Activated CD8-positive, alpha-beta T cell treated with anti-CD3 and anti-CD28 coated beads, Interleukin-2, amount 10 ng/mL, durations not matched to agents 7 days and 5 days (primary cell): ENCODE measurements at places on chromosomes 7 and 10.
A peak's percentile ranks its signal among the peaks of the same experiment; 100 is the strongest.

DNA sequence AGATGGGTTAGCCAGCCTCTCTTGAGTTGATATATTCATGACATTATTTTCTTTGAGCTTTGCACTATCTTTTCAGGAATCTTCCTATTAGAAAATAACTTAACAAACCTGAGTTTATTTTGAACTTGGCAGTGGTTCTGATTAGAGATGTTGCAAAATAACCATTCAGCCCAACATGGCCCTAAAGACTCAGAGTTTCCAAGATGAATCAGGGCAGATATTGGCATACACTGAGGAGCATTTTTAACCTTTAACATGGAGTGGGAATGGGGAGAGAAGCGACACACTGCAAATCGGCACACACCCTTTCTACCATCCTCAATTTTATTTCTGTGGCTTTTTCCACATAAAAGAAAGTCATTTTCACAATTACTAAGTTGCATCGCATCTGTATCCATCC is 190.8 kb downstream of the TRIL start:
- DNase-seq, result no peak

DNA sequence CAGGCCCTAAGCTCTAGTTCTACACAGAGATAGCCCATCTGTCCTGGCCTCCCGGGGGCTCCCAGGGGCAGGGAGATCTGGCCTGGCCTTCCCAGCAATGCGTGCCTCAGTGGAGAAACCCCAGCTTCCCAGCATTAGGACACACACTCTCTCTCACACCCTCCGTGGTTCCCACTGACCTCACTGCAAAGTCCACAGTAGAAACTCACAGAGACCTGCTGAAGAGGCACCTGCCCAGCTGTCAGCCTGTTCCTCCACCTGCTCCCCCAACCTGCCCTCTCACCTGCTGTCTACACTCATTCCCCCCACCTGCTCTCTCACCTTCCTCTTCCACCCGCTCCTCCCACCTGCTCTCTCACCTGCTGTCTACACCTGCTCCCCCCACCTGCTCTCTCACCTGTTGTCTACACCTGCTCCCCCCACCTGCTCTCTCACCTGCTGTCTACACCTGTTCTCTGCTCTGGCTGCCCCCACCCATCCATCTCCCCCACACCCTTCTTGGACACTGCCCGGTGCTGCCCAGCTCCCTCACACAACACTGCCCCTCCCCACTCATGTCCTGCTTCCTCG is 21.1 kb upstream of the PFKP start:
- no peak for DNase-seq

DNA sequence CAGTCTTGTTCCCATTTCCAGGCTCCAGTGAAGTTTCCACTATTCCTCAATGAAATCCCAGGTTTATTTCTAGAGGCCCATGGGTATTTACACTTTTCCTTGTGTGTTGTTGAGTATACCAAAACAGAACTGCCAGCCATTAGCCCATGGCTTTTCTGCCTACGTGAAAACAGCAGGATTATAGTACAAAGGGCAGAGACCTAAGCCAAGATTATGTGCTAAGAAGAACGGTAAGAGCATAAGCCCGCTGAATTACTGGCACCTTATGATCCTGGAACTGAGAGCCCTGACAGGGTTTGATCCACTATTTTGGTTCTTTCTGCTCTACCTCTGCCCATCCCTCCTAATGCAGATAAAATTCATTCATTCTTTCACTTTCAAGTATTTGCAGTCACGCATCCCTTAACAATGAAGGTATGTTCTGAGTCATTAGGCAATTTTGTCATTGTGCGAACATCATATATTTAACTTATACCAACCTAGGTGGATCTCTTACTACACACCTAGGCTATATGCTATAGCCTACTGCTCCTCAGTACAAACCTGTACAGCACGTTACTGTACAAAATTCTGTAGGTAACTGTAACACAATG is 16.0 kb downstream of the SEMA3C start:
- DNase-seq, result no peak

DNA sequence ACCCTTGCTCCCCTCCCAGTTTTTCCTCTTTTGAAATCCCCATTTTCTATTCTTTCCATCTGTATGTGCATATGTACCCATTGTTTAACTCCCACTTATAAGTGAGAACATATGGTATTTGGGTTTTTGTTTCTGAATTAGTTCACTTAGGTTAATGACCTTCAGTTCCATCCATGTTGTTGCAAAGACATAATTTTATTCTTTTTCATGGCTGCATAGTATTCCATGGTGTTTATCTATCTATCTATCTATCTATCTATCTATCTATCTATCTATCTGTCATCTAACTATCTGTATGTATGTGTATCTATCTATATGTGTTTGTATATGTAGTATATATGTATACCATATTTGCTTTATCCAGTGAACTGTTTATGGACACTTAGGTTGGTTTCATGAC is 264.2 kb upstream of the SEMA3E start:
- DNase-seq, result no peak

DNA sequence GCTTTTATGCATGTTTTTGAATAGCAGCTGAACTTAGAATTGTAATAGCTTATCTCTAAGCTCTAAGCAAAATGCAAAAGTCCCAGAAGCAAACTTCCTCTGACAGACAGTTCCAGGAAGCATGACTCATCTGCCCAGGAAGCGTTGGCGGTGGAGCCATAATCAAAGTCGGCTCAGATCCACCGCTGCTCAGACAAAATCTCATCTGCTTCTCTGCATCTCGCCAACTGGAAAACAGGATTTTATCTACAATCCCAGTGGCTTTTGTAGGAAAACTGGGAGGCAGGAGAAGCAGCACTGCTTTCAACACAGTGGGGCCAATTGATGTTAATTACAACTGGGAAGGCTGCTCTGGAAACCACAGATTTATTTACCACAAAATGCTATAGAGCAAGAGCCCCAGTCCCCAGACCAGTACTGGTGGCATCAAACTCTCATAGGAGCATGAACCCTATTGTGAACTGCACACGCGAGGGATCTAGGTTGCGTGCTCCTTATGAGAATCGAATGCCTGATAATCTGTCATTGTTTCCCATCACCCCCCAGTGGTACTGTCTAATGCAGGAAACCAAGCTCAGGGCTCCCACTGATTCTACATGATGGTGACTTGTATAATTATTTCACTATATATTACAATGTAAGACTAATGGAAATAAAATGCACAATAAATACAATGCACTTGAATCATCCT is 99.9 kb downstream of the CUBN start:
- peak; percentile 82 for DNase-seq

- peak; percentile 35 for DNase-seq
Observed at GRCh38 chr10:124701881-124702656, 42.1 kb downstream of the FAM53B start.

- no peak for DNase-seq
Observed at GRCh38 chr7:150665896-150666295, 19.6 kb upstream of the GIMAP2 start.

- DNase-seq, result no peak
Observed at GRCh38 chr10:13632884-13633440, 46.2 kb downstream of the PRPF18 start.

DNA sequence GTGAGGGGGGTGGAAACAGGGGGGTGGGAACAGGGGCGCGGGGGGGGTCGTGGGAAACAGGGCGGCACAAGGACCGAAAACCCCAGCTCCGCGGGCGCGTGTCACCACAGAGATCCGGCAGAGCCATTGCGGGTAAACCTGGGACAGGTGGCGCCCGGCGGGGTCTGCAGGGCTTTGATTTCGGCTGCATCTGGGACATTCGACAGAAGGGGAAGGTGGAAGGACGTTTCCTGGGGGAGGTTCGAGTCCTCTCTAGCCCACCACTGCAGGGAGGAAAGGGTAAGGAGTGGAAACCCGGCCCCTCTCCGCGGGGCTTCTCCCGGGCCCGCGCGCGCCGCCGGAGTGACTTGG is 7.5 kb downstream of the NKX2-3 start:
- DNase-seq, result no peak

GRCh38 chr7:30984359-30985107 is 20.8 kb downstream of the GHRHR start:
- peak; percentile 23 for DNase-seq

- DNase-seq, result no peak
Observed at GRCh38 chr10:113044016-113044755, 94.1 kb downstream of the TCF7L2 start.

- no peak for DNase-seq
Observed at GRCh38 chr7:1313613-1314012, 80.9 kb downstream of the UNCX start.

- DNase-seq, result no peak
Observed at GRCh38 chr7:11478426-11478825, 353.6 kb downstream of the THSD7A start.

DNA sequence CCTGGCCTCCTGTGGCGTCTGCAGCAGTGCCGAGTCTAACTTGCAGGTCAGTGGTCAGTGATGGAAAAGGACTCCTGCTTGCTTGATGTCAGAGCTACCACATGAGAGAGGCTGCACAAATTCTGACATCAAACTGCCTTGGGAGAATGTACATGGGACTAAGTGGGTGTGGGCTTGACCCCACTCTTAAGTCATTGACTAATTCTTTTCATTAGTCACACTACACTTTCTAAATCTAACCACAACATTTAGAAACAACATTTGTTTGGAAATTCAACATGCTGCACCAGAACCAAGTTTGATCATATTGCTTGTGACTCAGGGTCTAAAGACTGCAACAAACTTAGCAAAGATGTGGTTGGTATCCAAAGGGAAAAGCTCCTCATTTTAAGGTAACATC is 24.4 kb upstream of the CDC14C start:
- no peak for DNase-seq

DNA sequence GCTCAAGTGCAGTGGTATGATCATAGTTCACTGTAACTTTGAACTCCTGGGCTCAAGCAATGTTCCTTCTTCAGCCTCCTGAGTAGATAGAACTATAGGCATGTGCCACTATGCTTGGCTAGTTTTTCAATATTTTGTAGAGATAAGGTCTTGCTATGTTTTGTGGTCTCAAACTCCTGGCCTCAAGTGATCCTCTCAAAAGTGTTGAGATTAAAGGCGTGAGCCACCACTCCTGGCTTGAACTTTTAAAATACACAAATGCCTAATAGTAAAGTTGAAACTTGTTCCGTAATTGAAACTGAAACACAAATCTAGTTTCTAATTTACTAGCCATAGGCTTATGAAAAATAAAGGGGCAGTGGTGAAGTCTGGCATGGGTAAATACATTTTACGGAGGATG is 65.7 kb downstream of the AP3M1 start:
- no peak for DNase-seq

DNA sequence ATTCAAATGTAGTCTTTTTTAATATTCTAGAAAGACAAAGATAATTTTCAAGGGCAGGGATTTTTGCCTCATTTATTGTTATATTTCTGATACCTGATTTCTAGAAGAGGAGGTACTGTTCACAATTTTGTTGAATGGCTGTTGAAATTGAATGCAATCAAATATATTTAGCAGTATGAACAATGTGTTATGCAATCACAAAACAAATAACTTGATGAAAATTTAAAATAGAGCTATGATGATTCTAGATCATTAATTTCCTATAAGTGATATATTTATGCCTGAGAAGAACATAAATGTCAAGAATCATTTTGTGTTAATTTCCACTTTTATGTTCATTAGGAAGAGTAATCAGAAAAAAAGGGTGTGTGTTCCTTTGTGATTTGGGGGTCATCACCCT is 114.6 kb upstream of the CNTNAP2 start:
- DNase-seq, result no peak

DNA sequence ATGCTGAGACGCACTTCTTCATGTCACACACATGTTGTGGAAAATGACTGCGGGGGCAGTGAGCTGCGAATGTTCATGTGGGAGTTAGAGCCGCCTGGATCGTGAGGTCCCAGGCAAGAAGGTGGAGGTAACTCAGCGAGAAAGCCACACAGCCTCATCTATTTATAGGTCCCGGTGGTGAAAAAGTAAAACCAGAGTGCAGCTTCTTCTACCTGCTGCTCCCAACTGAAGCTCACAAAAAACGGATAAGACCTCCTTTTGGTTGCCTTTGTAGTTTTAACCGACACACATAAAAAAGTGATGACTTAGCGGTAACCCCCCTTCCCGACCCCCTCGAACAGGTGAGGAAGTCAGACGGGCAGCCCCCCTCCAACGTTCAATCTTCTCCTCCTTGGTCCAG is 276.9 kb downstream of the GATA3 start:
- peak; percentile 39 for DNase-seq

DNA sequence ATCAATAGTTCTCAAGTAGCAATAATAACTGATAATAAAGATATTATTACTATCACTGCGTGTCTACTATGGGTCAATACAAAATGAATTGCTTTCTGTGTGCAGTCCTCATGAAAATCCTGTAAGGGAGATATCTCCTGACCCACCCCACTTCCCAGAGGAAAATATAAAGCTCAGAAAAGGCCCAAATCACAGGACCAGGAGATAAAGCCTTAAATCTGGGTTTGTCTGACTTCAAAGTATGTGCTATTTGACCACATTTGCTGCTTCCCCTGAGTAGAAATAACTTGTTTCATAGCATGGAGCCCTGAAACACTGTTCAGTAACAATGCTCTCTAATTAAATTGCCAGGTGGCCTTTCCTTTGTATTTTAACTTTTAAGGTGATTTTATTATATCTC is 174.1 kb downstream of the JAZF1 start:
- DNase-seq, result no peak

DNA sequence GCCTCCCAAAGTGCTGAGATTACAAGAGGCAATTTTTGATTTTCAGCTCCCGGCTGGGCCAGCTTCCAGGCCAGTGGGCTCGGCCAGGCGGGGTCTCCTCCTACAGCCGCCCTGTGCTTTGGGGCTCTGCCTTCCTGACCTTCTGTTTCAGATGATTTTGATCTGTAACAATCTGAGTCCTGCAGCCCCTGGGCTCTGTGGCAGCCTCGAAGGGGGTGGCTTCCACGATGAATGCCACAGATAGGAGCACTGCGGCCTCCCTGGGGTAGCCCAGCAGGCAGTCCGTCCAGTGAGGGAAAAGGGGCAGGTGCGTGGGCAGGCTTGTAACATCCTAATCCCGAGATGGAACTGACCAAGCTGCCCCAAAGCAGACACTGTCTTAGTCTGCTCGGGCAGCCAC is 177.5 kb downstream of the DNAJB6 start:
- DNase-seq, result peak; percentile 13

DNA sequence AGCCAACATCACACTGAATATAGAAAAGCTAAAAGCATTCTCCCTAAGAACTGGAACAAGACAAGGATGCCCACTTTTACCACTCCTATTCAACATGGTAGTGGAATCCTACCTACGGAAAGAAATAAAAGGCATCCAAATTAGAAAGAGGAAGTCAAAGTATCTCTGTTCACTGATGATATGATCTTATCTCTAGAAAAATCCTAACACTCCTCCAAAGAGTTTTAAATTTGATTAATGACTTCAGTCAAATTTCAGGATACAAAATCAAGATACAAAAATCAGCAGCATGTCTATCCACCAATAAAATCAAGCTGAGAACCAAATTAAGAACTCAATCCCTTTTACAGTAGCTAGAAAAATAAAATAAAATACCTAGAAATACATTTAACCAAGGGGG is 35.3 kb upstream of the TNKS2 start:
- DNase-seq, result no peak

GRCh38 chr7:22549051-22549450 is 49.1 kb upstream of the STEAP1B start:
- no peak for DNase-seq
